Activated CD4-positive, alpha-beta T cell treated with anti-CD3 and anti-CD28 coated beads, Interleukin-2, amount 50 U/mL, for 1 hour (primary cell): ENCODE measurements at places on chromosomes 4 and X.
A peak's percentile ranks its signal among the peaks of the same experiment; 100 is the strongest.

- no peak for DNase-seq
Observed at GRCh38 chrX:135985973-135986310, 707 bp downstream of the SLC9A6 start.

DNA sequence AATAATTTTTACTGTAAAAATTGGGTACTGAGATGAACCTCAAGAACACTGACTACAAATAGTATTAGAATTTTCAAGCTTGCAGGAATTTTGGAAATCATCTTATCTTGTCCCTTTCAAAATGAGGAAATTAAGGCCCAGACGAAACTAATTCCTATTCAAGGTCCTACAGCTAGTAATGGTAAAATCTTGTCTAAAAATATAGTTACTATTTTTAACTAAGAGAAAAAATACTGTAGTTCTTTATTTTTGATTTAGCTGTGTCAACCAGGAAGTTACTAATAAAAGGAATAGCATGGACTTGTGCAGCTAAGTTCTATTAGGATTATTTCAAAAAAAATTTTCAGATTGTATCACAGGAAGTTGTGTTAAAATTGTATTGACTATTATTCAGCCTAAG lies 12.7 kb downstream of the PRIMPOL start:
- DNase-seq = no peak

DNA sequence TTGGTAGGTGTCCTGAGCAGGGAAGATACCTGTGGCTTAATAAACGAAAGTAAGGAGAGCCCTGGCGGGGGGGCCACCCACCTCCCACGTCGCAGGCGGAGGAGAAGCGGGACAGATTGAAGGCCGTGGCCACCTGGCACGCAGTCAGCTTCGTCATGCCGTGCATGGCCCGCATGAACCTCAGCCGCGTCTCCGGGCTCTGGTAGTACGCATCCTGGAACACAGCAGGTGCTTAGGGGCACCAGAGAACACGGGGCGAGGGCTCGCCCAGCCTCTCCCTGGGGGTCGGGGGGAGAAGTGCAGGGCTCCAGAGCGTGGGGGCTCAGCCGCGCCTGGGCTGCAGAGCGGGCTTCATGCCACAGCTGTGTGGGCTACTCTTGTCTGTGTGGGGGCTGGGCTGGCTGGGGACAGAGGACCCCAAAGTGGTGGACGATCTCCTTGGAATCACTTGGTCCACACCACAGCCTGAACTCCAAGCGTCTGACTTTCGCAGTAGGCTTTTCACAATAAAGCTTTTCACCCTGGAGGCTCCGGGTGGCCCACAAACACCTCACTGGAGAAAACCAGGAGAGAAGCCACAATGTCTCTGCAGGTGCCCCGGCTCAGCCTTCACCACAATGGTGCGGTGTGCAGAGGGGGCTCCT lies 27.1 kb upstream of the SLC25A6 start:
- DNase-seq = no peak

- no peak for DNase-seq
Observed at GRCh38 chr4:164571593-164572390, 182.1 kb upstream of the SMIM31 start.

GRCh38 chrX:7254144-7254543 lies 106.2 kb upstream of the PUDP start:
- DNase-seq = no peak

GRCh38 chr4:14303856-14304255 lies 676.3 kb upstream of the BOD1L1 start:
- no peak for DNase-seq

- DNase-seq = no peak
Observed at GRCh38 chr4:107689912-107690587, 30.0 kb downstream of the PAPSS1 start.

- no peak for DNase-seq
Observed at GRCh38 chr4:188221090-188221489, 81.8 kb downstream of the TRIML1 start.

DNA sequence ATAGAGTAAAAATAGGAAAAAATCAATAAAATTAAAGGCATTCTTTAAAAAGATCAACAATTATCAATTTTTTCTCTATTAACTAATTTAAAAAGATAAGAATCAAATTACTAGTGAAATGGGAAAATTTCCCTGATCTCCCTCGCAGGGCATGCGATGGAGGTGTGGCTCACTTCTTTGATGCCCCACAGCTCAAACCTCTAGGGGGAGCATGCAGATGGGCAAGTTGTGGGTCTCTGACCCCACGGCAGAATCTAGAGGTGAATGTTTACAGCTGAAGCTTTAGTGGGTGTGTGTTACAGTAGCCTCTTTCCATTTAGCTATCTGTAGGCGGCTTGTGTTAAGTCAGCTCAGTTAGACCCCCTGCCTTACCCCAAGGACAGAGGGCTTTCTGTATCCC lies 1348.8 kb downstream of the PCDH18 start:
- DNase-seq = no peak

DNA sequence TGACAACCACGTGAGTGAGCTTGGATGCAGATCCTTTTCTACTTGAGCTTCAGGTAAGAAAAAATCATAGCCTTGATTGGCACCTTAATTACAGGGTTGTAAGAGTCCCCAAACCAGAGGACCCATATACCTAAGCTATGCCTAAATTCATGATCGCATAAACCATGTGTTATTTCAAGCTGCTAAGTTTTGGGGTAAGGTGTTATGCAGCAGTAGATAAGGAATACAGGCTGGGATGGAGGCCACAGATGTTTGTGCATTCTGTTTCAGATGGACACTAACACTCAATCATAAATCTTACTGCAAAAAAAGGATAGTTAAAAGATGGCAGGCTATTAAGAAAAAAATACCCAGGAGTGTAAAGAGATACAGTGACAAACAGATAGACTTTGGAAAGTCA lies 112.3 kb downstream of the ASB9 start:
- DNase-seq = no peak

- no peak for DNase-seq
Observed at GRCh38 chr4:7790999-7791398, 148.7 kb downstream of the AFAP1 start.

DNA sequence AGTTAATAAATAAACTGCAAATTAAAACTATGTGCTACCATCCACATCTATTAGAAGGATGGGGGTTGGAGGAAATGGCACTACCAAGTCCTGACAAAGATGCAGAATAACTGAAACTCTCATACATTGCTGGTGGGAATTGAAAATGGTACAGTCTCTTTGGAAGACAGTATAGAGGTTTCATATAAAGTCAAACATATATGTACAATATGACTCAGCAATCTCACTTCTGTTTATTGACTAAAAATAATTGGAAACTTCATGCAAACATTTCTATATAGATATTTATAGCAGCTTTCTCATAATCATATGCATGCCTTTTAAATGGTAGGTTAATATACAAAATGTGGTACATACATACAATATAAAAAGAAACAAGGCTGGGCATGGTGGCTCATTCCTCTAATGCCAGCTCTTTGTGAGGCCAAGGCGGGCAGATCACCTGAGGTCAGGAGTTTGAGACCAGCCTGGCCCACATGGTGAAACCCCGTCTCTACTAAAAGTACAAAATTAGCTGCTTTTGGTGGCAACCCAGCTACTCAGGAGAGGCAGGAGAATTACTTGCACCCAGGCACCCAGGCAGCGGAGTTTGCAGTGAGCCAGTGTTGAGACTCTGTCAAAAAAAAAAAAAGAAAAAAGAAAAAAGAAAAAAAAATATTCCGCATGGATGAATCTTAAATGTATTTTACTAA lies 225.0 kb upstream of the CXXC4 start:
- DNase-seq = no peak

GRCh38 chrX:35122756-35123155 lies 180.2 kb downstream of the FAM47B start:
- DNase-seq = no peak

GRCh38 chr4:158807691-158808090 lies 38.9 kb downstream of the FNIP2 start:
- no peak for DNase-seq

DNA sequence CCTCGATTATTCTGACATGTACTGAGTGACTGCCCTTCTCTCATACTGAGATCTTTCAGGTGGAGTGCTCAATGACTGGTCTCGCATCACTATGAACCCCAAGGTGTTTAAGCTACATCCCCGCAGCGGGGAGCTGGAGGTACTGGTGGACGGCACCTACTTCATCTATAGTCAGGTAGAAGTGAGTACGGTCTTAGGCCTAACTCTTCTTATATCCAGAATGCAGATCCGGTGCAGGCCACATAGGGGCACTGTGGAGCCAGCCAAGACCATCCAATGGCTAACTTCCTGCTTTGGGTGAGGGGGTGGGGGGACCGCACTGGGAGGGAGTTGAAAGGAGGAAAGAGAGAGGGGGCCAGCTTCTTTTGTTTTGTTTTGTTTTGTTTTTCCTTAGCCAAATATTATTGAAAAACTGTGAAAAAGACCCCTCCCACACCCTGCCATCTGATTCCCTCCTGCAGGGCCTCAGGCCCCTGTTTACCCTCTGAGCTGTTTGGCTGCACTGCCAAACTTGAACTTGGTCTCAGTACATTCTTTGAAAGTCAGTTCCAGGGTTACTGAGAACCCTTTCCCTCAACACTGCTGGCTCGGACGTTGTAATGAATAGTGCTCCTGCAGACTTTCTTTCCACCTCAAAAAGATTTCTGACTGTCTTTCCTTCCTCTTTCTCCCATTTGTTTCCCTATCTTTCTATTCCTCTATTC lies 16.2 kb downstream of the AWAT2 start:
- peak; percentile 11 for DNase-seq

GRCh38 chr4:5892323-5893003 lies 423 bp downstream of the CRMP1 start:
- no peak for DNase-seq

GRCh38 chr4:126851391-126851790 lies 781.4 kb upstream of the INTU start:
- DNase-seq = no peak

DNA sequence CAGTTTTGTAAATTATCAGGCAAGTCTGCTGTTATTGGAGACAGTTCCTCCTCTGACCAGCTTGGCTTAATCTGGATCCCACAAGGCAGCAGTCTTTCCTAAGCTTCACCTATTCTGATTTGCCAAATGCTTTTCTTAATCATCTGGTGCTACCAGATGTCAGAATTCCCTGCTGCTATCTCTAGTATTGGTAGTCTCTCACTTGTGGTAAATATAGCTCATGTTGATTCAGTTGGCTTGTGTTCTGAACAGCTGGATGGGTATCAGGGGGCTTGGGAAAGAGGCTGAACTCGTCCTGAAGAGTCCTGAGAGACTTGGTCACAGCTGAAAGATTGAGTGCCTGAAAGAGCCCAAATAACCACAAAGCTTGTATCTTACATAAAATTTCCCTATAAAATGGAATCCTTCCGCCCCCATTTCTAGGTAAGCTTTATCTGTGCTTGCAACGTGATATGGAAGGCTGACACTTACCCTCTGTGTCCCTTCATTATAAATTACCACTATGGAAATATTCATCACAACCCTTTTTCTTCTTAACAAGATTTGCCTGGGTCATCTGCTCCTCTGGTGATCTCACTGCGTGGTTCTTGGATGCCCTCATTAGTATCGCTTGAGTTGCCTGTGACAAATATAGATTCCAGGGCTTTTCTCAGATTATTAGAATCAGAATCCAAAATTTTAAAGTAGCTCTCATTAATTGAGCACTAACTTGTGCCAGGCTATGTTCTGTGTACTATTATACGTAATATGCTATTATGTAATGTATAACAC lies 104.1 kb upstream of the GPRIN3 start:
- no peak for DNase-seq

- DNase-seq = no peak
Observed at GRCh38 chr4:138669479-138670315, 345.9 kb upstream of the NOCT start.

DNA sequence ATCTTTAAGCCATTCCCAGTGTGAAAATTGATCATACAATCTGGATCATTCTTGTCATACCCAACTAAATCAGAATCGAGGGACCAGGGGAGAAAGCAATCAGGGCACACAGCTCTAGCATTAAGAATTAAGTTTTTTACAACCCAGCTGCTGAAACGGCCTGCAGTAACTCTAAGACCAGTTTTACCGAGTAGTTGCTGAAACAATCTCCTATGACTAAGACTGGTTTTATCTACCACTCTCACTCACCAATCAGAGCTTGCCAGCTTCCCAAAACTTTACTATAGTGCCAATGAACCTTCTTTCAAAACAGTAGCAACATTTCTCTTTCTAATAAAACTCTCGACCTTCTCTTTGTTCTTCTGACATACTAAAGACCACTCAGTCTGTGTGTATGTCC lies 2.8 kb upstream of the SAP30 start:
- no peak for DNase-seq

DNA sequence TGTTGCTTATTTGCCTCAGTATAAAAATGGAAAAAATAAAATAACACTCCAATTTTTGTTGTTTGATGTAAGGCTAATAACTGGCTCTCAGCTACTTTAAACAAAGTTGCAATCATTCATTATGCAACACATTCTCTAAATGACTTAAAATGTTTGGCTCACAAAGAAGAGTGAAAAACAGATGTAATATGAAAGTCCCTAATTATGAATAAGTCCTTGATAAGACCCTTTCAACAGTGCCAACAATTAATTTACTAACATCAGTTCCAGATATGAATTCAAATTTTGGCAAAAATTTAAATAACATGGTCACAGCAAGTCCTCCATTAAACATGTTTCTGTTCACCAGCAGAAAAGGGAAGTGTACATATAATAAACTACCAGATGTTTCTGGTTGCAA lies 69.8 kb downstream of the PAPSS1 start:
- DNase-seq = no peak

GRCh38 chr4:177222781-177223180 lies 86.9 kb upstream of the NEIL3 start:
- DNase-seq = no peak

DNA sequence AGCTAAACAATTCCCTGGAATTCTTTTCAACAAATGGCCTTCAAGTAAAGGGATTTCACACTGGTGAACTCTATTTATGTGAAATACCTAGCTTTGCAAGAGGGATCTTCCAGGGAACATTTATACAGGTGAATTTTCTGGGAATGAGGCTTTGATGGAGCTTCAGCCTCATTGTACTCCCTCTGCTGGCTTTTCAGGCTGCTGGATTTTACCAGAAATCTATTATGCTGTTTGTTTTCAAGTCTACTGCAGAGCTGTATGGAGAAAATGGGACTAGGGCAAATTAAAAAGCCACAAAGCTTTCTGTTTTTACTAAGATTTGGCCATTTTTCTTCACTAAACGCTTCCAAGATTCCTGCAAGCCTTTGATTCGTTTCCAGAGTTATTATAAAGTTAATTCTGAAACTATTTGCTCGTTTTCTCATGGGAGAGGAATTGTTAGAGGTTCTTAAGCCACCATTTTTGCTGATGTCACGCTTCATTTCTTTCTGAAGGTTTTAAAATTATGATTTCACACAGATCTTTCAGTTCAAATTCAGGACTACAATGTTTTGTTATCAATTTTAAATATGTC lies 31.6 kb downstream of the KDM6A start:
- no peak for DNase-seq

GRCh38 chr4:144580430-144580829 lies 65.5 kb upstream of the HHIP start:
- no peak for DNase-seq

GRCh38 chr4:48546336-48546735 lies 56.3 kb downstream of the ZAR1 start:
- peak; percentile 12 for DNase-seq

- no peak for DNase-seq
Observed at GRCh38 chr4:110275871-110276270, 77.5 kb upstream of the ELOVL6 start.

GRCh38 chr4:185524888-185525863 lies 10.1 kb downstream of the PDLIM3 start:
- no peak for DNase-seq

GRCh38 chr4:122555216-122555615 lies 65.7 kb downstream of the IL21 start:
- no peak for DNase-seq

- no peak for DNase-seq
Observed at GRCh38 chr4:112266823-112267222, 18.9 kb downstream of the TIFA start.

GRCh38 chrX:151676196-151676595 lies 19.1 kb upstream of the PRRG3 start:
- DNase-seq = no peak
